ENCODE measurements at places on chromosomes 1 and 21.

DNA sequence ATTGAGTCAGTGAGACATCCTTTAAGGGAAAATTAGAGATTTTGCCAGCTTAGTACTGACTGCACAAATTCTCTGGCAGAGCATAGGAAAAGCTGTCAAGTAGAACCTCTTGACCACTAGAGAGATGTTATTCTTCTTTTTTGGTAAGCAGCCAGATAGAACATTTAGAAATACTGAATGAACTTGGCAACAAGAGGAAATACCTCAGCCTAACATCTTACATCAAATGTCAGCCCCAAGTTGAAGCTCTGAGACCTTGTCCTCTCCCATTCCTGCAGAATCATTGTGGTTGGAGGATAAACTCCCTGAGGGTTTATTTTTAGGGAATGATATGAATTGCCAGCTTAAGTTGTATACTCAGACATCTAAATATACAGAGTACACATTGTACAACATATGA is 53.5 kb downstream of the MIGA1 start:
- DNase-seq: no peak

DNA sequence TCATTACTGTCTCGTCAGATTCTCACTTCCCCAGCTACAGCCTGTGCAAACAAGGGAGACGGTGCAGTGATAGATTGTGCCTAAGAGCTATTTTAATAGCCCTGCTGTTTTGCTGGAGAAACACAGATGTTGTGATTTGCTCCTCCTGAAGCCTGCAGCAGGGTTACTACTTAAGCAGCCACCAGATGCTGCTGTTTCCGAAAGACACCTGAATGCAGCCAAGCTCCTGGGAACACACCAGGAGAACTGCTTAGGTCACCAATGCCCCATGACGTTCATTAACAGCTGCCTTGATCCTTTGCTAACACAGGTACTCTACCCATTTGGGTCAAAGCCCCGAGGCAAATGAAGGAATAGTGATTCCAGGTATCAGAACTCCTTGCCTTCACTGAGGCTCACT is 411.8 kb upstream of the DAB1 start:
- no peak for DNase-seq

- DNase-seq: no peak
Observed at GRCh38 chr1:17789926-17790325, 34.8 kb downstream of the ACTL8 start.

- no peak for DNase-seq
Observed at GRCh38 chr1:234724516-234725176, 114.7 kb upstream of the IRF2BP2 start.

DNA sequence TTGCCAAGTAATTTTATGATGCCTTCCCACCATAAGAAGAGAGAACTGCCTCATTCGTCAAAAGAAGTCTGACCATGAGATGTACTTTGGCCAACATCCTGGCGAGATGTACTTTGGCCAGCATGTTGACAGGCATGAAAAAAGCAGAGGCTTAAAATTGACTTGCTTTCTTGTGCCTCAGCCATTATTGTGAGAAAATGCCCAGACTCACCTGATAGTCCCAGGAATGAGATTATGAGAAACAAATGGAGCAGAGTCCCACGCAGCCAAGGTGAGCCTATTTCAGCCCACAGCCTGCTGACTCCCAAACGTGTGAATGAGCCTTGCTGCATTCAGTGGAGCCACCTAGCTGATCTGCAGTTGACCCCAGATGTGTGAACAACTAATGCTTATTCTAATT is 43.5 kb upstream of the ZNF644 start:
- no peak for DNase-seq

GRCh38 chr1:73500154-73500553 is 697.8 kb downstream of the LRRIQ3 start:
- no peak for DNase-seq

GRCh38 chr1:198970916-198971315 is 332.1 kb downstream of the PTPRC start:
- DNase-seq: no peak

- no peak for DNase-seq
Observed at GRCh38 chr1:218817691-218818465, 355.8 kb upstream of the LYPLAL1 start.

- no peak for DNase-seq
Observed at GRCh38 chr1:43610339-43610738, 39.6 kb upstream of the KDM4A start.
